ENCODE measurements at places on chromosomes 11 and 22.

- no peak for DNase-seq
These were observed 114.5 kb upstream of the MTNR1B start for GRCh38 chr11:92854952-92855351.

DNA sequence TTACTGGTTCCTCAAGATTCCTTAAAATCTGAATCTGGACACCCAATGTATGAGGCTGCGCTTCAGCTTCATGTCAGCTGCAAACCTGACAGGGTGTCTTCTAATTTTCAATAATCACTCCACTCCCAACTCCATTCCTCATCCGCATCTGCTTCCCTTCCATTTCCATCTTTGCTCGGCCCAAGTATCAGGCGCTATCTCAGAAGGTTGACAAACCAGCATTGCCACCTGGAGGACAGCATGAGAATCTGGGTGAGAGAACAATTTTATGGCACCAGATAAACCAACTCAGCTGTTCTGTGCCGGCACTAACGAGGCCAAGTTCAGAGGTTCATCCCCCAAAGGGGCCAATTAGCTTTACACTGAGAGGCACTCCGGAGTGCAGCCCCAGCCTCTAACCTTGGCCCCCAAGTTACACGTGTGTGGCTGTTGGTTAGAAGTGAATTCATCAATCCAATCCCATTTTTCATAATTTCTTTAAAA is 79.1 kb upstream of the LMO2 start:
- DNase-seq: no peak

DNA sequence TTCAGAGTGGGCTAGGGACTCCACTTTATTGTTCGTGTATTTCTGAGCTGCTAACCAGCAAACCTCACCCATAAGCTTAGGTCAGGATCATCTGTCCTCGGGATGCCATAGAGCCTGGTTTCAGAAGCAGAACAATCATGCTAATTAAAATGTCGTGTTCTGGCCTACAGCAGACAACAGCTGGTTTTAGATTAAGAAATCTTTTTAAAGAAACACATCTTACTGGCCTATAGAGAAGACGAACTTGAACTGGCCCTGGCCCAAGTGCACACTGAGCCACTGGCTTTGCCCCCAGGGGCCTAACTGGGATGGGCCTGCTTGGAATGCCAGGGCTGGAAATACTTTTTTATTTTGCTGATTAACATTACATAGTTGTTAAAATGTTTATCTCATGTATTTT is 63.2 kb downstream of the ALX4 start:
- DNase-seq: no peak

DNA sequence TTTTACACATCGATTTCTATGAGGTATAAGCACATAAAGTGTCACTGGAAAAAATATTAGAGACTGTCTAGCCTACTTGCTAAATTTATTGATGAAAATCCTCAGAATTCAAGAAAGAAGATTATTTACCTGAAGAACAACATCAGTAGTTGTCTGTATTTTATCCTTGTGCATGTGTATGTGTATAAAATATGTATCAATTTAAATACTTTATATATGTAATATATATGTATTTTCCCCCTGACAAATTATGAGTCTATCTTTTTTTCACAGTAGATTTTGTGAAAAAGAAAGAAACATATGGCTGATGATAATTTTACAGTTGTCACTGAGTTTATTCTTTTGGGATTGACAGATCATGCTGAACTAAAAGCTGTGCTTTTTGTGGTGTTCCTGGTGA is at the start of gene OR5J2:
TSS of gene OR5J2 (plus strand) at position 301 of the 400 bp plus-strand sequence. CDS start at position 301, 0 bp downstream.
- DNase-seq: no peak

GRCh38 chr11:7569044-7569443 is 55.2 kb downstream of the PPFIBP2 start:
- peak; percentile 36 for DNase-seq

Data from coronary artery (tissue), 2 donors.